ENCODE measurements at places on chromosomes 11 and 22. TPM values are rescaled to one million over a fixed set of nuclear protein-coding genes. Genes with fewer than 3 reads are reported as not detected.

Gene SCGB2A2
- not detected for total RNA-seq

Gene CATSPERZ
- total RNA-seq, result not detected

Gene FOLH1
- total RNA-seq, result 32.5 TPM

DNA sequence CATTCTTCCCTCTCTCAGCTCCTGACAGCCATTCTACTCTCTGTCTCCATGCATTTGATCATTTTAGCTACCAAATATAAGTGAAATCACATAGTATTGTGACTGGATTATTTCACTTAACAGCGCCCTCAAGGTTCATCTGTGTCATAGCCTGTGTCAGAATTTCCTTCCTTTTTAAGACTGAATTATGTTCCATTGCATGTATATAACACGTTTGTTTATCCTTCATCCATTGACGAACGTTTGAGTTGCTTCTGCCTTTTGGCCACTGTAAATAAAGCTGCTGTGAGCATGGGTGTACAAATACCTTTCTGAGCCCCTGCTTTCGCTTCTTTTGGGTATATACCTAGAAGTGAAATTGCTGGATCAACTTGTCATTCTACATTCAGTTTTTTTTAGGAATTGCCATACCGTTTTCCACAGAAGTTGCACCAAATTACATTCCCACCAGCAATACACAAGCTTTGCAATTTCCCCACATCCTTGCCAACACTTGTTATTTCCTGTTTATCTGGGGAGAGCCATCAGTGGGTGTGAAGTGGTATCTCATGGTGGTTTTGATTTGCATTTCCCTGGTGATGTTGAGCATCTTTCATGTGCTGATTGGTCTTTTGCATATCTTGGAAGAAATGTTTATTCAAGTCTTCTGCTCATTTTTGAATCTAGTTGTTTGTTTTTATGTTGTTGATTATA is 17.5 kb downstream of the GLB1L2 start:
- no peak for DNase-seq

GRCh38 chr11:19589567-19590260 is 122.9 kb upstream of the NAV2 start:
- DNase-seq, result no peak

GRCh38 chr11:60918251-60918938 is 4.4 kb downstream of the TMEM109 start:
- DNase-seq, result no peak

DNA sequence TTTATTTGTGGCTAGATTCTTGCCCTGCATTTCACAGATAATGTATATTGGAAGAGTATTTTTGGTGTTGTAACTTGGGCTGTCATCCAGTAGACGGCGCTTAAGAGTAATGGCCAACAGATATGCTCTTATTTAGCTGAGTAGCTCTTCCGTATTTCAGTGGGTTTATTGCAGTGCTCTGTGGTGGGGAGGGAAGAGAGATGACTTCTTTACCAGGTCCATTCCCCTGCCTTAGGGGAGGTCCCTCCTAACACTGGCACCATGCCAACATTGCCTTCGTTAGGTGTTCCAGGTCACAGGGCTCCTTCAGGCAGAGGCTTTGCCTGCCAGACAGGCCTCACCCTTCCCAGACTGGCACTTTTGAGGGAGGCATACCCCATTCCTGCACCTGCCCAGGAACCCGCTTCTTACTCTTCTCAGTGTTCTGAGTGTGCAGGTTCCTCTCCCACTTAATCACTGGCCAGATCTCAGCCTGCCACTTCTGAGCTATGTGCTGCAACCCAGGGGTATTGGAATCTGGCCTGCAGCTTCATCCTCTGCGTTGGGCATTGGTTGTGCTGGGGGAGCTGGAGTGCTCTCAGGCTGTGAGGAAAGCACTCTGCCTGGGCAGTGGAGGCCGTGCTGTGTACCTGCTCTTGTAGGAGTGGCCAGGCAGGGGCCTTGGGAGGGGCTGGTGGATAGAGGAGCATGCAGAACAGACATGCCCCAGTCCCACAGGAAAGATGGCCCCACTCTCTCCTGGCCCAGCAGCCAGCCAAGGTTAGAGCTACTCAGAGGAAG is 29.4 kb upstream of the SLN start:
- no peak for DNase-seq

GRCh38 chr22:26952004-26952403 is 294.6 kb downstream of the MIAT start:
- DNase-seq, result no peak

DNA sequence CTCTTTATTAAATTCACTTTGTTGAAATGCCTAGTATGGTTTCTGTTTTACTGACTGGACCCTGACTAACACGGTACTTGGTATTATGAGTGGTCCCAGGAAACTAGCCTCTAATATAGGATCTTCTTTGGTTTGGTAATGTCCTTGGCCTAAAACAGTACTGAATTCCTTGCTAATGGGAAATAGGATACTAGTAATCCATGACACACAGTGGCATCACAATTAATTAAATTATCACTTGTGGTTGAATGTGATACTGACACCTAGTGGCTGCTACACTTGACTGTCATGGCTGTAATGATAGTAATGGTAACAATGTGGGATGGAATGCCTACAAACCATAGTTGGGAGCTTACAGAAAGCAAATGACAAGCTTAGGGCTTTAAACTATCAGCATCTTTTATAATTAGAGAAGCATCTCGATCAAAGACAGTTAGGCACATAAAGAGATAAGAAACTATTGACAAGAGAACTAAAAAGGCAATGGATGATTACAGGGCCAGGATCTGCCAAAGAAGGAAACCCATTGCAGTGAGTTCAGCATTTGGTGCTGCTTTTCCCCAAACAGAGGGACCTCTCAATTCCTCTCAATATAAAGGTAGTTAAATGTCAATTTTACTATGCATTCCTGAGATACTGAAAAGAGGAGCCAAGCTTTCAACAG is 8.6 kb downstream of the DNHD1 start:
- DNase-seq, result no peak

DNA sequence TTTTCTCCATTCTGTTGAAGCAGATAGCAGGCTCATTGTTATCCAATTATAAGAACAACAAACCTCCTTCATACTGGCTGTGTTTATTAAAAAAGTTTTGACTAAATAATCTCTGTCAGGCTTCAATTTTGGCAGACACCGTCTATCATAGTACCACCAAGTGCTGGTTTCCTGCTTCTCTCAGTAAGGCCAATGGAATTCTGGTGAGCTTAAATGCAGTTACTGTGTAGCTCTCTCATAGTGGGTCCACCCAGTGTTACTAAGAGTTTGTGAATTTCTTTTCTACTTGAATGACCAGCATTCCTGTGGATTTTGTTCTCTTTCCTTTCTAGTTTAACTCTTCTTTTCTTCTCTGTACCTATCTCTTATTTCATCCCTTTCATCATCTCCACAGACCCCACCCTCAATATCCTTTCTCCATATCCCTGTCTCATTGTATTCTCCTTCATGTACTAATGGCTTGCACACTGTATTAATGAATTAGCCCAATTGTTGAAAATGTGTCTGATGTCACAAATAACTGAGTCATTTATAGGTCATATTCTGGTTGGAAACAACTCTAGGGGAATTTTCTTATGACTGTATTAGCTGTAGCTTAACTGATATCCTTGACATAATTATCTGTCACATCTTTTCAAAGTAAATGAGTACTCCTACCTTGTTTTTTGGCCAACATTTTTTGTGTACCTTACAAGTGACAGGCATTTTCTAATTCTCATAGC is 372.1 kb downstream of the FAT3 start:
- DNase-seq, result no peak

Data from sciatic nerve (tissue), 2 donors.